NCI-H1417 (cell line): ENCODE measurements at places on chromosomes 6 and 20.

DNA sequence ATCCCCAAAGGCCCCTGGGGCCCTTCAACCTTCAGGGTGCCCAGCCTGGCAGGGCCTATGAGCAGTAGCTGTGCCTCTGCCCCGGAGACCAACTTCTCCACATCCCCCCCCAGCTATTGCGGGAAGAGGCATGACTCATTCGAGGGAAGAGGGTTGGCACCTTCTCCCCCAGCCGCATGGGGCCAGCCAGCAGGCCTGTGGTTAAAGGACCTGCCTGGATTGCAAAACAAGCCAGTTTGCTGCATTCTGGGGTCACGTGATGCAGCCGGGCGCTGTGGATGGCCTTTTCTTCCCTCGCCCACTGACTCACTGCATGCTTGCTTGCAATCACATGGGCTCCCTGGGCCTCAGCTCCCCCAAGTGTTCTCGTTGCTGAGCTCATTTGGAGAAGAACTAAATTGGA is 182.5 kb downstream of the MAFB start:
- no peak for DNase-seq

DNA sequence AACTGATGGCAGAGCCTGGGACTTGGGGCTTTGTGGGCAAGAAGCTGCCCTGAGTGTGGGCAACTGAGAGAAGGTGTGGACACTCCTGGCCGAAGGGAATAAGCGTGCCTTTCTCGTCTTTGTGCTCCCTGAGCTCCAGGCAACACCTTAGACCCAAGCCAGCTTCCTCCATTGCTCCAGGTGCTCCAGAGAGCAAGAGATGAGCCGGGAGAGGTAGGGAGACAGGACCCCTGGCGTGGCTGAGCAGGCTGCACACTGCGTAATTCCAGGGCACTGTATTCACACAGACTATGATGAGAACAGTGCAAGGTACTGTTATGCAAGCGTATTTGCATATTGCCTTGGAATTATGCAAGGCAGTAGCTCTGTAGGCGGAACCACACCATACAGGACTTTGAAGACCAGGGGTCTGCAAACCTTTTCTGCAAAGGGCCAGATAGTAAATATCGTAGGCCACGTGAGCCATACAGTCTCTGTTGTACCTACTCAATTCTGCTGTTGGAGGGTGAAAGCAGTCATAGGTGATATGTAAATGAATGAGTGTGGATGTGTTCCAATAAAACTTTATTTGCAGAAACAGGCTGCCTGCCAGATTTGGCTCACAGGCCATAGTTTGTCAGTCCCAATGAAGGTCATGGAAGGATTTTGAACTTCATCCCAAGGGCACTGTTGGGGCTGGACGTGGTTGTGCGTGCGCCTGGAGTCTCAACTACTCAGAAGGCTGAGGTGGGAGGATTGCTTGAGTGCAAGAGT is 42.1 kb upstream of the FAM83D start:
- DNase-seq = no peak

- DNase-seq = no peak
These were observed 50.3 kb downstream of the PRR18 start for GRCh38 chr6:166257911-166258318.

DNA sequence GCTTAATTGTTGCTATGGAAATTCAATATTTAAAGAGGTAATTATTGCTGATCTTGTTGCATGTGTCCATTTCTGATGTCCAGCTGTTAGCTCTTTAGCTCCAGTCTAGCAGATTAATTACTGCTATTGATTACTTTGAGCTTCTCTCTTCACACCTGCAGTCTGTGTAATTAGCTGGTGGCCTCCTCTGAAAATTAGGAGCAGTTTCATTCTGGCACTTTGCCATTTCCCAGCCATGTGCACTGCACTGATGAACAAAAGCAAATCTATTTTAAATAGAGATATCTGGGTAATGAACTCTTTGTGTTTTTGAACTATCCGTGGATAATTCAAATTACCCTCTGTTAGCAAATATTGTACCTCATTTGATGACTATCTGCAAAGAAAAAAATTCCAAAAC is 275.9 kb downstream of the RNF144B start:
- peak; percentile 98 for DNase-seq

- peak; percentile 51 for DNase-seq
These were observed 509.2 kb downstream of the FRK start for GRCh38 chr6:115551527-115551926.

- no peak for DNase-seq
These were observed 459.7 kb downstream of the MMUT start for GRCh38 chr6:49003348-49003747.
